ENCODE measurements at places on chromosomes 11 and 22.
A peak's percentile ranks its signal among the peaks of the same experiment; 100 is the strongest.

- DNase-seq: no peak
These were observed 39.1 kb upstream of the LIPT2 start for GRCh38 chr11:74532501-74533246.

DNA sequence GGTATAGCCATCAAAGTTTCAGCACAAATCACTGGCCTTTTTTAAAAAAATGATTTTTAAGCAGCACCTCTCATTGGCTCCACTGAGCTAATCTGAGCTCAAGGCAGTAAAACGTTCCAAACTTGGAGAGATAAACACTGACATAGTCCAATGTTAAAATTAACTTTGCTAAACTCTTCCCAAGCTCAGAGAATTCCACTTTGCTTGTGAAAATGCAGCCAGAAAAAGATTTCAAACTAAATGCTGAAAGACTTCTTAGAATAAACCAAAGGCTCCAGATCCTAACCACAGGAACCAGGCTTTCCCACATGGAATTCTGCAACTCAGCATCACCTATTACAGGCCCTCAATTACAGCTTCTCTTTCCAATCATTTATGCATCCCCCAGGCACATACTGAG, 84.7 kb upstream of the GDPD4 start:
- DNase-seq: no peak

DNA sequence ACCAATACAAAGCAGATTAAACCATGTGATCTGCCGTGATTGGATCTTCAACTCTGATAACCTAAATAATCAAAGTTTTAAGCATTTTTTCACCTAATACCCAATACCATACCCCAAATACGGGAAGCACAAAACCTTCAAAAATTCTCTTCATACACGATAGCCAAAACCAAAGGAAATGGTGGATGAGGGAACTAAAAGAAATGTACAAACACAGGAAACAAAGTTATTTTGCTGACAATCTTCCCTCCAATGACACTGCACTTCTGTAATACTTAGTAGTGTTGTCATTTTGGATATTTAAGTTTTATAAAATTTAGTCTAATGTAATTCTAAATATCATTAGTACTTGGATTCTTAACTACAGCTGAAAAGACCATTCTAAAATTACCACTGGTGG, 27.0 kb downstream of the CSTF3 start:
- no peak for DNase-seq

DNA sequence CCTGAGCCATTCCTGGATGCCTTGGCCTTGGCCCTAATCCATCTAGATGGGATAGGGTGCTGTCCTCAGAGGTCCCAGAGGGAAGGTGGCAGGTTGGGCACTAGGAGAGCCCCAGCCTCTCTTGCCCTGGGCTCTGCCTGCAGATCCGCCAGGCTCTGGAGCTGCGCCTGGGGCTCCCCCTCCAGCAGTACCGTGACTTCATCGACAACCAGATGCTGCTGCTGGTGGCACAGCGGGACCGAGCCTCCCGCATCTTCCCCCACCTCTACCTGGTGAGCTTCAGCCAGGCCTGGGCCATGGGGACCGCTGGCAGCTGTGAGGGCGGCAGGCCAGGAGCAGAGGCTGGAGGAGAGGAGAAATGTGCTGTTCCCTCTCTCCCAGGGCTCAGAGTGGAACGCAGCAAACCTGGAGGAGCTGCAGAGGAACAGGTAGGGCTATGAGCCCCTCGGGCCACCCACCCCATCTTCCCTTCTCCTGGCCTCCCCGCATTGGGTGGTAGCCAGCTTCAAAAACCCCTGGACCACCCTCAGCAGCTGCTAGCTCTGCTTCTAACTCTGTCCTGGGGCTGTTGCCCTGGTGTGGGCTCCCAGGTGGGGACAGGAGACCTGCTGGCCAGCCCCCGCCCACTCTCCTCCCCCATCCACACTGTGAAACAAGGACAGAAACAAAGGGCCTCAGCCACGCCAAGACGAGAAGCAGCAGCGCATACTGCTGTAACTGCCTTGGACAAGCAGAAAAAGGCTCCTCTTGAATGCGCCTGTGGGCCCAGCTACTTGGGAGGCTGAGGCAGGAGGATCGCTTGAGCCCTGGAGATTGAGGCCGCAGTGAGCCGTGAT, 4.9 kb downstream of the SSH3 start:
- DNase-seq: no peak

- DNase-seq: no peak
These were observed 20.2 kb downstream of the LIF start for GRCh38 chr22:30226192-30226832.

DNA sequence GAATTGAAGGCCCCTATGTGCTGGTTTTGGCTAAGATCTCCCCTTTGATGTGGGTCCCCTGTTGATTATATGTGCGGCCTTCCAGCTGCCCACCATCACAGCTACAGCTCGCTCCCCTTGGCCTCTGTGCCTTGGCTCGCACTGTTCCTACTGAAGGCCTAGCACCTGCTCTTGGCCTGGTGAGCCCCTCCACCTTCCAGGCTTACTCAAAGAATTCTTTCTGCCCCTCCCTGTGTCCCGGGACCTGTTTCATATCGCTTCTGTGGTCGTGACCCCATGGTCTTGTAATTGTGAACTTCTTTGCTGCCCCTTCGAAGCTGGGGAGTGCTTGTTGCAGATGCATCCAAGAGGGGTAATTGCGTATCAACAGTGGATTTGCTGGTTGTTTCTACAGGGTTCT, 12.5 kb downstream of the PEX26 start:
- no peak for DNase-seq

GRCh38 chr11:127268932-127269331, 268.4 kb upstream of the KIRREL3 start:
- DNase-seq: no peak

GRCh38 chr11:45670386-45671135, 5.1 kb upstream of the CHST1 start:
- no peak for DNase-seq

DNA sequence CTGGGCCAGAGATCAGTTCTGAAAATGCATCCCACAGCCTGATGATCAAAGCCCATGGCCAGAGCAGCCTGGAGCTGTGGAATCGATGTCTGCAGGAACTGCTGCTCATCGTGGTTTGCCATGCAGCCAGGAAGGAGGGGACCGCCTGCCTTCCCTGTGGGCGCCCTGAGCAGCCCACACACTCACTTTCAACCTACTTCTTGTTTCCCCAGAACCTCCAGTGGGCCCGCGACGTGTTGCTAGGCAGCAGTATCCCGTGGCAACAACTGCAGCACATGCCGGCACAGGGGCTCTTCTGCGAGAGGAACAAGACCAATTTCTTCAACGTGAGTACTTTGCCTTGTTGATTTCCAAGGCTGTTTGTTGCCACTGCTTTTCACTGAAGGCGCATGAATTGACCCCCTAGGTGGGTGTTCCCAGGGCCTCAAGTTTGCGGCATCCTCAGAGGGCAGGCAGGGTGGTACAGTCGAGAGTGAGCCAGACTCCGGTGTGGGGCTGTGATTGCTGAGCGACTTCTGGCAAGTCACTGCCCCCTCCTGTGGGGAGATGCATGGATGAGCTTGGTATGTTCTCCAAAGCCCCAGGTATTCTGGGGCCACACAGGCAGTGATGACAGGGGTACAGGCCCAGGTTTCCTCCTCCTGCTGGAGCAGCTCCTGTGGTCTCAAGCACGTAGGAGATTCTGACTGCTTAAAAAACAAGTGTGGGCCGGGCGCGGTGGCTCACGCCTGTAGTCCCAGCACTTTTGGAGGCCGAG, 47.0 kb upstream of the SUSD2 start:
- DNase-seq: peak; percentile 66

DNA sequence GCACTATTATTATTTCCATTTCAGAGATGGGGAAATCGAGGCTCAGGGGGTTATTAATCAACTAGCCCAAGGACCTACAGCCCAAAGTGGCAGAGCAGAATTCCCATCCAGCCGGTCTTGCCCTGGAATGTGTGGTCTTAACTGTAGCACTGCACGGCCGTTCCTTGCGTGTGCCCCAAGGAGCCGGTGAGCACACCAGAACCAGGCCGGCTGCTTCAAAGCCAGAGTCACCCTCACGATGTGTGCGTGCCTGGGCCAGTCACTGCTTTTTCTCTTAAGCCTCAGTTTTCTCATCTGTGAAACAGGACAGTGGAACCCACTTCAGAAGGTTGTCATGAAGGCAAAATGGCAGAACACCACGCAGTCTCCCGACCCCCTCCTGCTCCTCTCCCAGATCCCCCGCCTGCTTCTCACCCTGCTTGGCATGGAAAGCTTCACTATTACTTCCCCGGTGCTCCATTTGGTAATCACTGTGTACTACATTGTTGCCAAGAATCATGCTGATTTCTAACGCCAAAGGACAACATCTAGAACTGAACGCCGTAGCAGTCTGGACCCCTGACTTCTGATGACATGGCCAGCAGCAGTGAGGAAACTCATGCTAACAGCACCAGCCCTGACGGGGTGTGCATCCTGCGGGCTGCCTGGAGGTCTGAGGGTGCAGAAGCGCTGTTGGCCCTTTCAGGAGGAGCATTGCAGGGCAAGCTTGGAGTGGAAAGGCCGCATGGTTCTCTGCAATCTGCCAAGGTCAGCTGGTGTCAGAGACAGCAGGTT, 106.8 kb upstream of the B3GAT1 start:
- DNase-seq: no peak

DNA sequence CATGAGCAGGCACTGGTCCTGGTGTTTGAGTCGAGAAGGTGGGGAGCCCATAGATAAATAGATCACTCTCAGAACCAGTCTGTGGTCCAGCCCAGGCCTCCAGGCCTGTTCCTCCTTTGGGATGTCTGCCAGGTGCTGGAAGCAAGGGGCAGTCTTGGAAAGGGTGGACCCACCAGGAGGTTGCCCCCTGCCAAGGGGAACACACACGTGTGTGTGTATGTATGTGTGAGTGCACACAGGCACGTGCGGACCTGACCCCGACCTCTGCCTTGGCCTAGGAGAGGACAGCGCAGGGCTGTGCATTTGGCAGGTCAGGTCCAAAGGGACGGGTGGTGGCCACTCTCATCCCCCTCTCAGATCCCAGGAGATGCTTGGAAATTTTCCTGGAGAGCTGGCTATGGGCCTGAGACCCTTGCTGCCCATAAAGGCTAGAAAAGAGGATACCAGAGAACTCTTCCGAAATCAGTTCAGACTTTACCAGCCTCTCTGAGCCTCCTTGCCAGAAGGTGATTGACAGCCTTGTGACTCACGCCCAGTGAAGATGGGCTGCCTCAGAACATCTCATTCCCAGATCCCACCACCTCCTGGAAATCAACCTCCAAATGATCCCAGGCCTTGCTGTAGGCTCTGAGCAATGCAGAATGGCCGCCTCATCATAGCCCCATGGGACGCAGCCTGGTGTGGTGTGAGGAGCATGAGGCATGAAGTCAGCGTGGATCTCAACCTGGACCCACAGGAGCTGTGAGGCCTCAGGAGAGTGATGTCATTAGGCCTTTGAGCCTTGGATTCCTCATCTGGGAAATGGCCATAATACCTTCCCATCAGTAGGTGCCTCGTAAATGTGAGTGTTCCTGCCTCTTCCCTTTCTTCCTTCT, 24.0 kb upstream of the CREB3L1 start:
- DNase-seq: no peak

- no peak for DNase-seq
These were observed 84.6 kb upstream of the IZUMO1R start for GRCh38 chr11:94219771-94220170.

DNA sequence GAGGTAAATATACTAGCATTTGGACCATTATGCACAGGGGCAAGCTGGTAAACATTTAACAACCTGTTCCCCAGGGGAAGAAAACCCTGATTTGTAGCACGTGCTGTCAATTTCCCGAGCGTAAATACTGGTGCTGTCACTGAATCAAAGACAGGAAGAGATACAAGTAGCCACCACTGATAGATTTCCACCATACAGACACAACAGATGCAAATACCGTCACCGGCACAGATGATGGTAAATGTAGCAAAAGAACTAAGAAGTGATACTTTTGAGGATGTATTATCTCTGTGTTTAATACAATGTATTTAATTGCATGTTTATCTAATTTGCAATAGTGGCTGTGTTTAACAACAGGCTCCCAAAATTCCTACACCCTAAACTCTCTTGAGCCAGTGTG, 39.6 kb downstream of the SHISAL1 start:
- no peak for DNase-seq

DNA sequence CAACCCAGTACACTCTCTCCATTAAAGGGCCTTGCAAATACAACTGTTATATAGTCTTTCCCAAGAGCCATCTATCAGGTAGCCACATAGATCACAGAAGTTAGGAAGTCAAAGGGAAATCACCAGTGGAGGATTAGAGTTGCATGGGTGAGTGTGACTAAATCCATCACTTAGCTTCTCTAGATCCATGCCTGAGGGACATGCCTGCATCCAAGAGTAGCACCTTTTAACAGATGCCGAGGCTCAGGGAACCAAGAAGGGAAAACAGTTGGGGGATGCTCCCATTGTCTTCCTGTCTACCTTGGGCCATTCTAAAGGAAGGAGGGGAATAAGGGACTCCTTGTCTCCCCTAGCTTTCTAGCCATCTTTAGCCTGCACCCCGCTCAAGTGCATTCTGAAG, 77.9 kb downstream of the XRRA1 start:
- DNase-seq: no peak

DNA sequence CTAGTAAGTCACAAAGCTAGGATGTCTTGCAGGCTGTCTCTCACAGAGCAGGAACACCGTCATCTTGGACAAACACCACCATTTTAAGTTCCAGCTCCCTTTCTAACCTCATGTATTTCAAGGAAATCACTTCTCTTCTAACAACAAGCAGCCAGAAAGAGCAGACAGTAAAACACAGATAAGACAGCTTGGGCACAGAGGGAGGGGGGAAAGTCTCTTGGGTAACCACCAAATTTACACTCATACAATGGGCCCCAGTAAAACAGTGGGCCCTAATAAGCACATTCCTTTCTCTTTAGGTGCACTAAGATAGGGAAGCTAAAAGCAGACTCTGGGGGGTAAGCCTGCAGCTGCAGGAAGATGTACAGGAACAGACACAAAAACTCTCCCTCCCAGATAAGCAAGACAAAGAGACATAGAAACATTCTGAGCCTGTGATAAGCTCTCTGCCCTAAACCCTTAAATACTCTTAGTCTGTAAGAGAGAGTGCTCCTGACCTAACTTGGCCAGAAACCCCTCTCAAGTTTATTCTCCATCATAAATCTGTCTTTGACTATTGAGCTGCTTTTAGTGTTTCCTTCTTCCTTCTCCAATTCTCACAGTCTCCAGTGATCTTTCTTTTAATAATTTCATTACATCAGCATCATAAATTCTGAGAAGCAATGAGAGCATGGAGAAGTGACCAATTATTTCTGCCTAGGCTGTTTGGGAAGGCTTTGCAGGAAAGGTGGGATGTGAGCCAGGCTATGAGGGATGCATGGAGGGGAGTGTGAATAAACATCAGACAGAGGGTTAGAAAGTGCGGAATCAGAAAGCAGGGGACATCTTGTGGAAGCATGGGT, 7.4 kb downstream of the OR10D3 start:
- no peak for DNase-seq

DNA sequence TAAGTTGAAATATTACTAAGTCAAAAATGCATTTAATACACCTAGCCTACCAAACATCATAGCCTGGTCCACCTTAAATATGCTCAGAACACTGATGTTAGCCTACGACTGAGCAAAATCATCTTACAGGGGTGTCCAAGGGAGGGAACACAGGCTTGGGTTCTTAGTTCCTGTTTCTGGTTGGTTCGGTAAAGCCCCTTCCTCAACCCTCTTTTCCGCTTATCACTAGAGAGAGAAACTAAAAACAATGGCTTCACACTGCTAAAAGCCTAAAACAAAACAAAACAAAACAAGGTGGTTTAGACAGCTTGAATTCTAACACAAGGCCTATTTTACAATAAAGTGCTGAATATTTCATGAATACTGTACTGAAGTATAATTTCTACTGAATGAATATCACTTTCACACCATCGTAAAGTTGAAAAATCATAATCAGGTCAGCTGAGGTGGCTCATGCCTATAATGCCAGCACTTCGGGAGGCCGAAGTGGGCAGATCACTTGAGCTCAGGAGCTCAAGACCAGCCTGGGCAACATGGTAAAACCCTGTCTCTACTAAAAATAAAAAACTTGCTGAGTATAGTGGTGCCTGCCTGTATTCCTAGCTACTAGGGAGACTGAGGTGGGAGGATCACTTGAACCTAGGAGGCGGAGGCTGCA, 118.0 kb downstream of the SIK3 start:
- DNase-seq: no peak

Measured in stimulated activated CD8-positive, alpha-beta memory T cell treated with anti-CD3 and anti-CD28 coated beads, Interleukin-7, amount 100 ng/mL, for 1 hour (primary cell).